ENCODE measurements at places on chromosomes 1 and 21.

GRCh38 chr1:51750729-51751128 lies 127.8 kb downstream of the NRDC start:
- no peak for DNase-seq

DNA sequence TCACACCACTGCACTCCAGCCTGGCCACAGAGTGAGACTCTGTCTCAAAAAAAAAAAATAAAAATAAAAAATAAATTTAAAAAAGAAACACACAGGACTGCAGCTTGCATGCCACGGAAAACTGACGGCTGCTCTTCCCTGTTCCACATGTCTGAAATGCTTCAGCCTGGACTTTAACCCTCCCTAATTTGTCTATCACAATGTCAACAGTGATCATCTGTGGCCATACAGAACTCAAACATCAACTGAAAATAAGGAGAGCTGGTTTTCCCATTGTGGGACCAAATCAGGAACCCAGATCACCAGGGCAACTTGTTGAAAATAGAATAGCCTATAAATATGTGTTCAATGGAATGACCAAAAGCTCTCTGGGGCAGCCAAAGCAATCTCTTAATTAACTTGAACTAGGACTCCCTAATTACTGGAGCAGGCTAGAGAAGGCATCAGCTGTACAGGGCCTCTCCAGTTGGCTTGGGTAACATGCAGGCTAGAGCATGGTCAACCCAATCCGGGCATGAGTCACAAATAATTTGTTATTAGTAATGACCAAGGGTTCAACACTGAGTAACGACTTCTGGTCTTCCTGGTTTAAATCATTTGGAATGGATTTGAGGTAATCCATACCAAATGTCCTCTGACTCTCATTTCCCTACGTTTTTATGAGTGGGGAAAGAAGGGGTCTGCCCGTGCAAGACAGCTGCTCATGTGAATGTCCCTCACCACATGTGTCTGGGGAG lies 62.7 kb upstream of the KAZN start:
- DNase-seq = no peak

DNA sequence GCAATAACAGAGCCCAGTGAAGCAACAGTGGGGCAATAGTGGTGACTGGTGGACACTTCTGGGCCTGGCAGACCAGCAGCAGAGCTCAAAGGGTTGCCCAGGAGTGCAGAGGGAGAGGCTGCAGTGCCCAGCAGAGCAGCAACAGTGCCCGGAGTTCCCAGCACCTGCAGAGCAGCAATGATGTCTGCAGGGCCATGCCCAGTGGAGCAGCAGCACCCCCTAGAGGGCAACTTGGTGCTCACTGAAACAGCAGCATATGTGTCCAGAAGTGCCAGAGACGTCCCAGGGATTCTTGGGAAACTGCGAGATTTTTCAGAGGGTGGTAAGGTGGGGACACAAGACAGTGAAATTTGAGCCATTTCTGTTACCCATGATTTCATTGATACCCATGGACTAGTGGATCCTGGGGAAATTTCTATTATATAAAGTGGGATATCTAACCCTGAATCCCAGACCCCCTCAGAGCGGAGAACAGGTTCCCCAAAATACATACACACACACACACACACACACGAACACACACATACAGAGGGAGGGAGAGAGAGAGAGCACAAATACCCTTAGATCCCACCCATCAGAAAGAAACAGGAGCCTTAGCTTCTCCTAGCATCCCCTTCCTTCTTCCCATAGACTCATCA lies 156.9 kb upstream of the GJB5 start:
- peak; percentile 60 for DNase-seq

DNA sequence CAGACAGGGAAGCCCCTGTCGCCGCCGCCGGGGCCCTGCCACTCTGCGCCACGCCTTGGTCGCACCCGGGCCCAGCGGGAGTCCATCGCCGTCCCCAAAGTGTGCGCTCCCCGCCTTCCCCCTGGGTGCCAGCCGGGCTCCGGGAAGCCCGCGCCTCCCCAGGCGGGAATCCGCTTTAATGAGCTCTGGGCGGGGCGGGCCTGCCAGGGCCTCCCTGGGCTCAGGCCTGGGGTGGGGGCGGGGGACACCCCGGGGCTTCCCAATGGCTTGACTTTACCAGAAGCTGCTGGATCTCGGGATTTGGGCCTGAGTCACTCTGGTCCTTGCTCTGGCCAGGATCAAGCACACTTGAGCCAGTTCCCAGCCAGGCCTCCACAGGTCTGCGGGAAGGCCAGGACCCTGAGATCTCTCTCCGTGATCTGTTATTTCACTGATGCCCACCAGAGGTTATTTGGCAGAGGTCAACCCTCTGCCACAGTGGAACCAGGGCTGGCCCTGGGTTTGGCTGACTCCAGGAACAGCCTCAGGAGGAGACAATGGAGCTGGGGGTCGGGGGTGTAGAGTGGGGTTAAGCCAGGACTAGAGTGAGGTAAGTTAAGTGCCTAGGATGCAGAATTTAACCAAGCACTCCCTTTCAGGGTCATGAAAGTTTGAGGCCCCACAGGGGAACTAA lies 178.4 kb upstream of the EDN2 start:
- no peak for DNase-seq

- DNase-seq = peak; percentile 30
These were observed 25.6 kb downstream of the PADI3 start for GRCh38 chr1:17274186-17275170.

DNA sequence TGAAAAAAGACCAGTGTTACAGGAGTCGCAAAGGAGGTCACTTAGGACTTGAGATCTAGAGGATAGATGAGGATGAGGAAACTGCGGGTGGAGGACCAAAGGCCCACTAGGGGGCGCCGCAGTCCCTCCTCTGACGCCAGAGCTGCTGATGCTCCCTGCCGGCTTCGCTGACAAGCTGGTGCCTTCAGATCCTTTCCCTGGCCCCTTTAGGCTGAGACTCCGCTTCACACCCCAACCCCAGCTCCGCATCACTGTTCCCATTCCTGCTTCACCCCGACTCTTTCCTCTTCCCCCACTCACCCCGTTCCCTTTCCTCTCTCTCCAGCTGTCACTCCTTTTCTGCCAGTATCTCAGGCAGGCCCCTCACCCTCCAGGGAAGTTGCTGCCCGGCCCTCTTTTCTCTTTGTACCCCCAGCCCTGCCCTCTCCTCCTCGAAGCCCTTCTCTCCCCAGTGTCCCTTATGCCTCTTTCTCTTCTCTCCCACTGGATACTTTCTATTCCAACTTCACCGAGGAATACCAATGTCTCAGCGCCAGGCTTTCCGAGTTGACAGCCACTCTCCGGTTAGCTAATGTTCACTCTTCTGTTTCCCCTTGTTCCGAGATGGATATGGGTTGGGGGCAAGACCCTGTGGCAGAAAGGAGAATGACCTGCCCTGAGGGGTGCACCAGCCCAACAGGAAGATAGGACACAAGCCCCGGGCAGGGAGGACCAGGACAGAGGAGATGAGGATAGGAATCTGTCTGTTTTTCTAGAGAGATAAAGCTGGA lies 4.5 kb downstream of the KCNJ9 start:
- DNase-seq = peak; percentile 86

Data from stimulated activated CD4-positive, alpha-beta T cell treated with anti-CD3 and anti-CD28 coated beads, Interleukin-2, amount 100 ng/mL, for 24 hours (primary cell).